ENCODE measurements at places on chromosomes 3 and 15.

DNA sequence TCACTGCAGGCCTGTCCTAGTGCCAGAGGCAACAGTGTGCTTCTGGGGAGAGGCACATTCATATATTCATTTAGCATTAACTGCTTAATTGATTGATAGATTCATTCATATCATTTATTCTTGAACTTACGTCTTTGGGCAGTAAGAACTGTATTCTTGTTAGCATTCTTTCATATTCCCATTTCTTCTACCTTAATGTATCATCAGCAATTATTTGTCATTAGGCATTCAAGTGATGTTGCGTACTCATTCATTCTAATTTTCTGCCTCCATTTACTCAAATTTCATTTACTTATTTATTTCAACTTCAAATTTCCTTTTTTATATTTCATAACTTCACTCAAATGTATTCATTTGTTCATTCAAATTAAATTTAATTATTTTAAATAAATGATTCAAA, 31.5 kb upstream of the CCR4 start:
- no peak for DNase-seq

DNA sequence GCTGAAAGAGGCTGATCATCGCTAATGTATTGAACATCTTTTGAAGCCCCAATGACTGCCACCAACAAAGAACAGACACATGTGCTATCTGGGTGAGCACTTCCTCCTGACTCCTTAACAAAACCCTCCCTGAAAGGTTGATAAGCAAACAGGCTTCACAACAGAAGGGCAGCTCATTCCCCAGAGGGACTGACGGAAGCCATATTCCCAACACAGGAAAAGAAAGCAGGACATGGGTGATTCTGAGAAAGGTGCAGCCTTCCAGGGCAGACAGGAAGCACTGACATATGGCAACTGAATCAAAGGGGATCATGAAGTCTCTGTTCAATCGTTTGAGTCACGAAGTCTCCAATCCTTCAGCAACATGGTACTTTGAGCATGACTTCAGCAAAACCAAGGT, 929.0 kb downstream of the MCTP2 start:
- DNase-seq: no peak

DNA sequence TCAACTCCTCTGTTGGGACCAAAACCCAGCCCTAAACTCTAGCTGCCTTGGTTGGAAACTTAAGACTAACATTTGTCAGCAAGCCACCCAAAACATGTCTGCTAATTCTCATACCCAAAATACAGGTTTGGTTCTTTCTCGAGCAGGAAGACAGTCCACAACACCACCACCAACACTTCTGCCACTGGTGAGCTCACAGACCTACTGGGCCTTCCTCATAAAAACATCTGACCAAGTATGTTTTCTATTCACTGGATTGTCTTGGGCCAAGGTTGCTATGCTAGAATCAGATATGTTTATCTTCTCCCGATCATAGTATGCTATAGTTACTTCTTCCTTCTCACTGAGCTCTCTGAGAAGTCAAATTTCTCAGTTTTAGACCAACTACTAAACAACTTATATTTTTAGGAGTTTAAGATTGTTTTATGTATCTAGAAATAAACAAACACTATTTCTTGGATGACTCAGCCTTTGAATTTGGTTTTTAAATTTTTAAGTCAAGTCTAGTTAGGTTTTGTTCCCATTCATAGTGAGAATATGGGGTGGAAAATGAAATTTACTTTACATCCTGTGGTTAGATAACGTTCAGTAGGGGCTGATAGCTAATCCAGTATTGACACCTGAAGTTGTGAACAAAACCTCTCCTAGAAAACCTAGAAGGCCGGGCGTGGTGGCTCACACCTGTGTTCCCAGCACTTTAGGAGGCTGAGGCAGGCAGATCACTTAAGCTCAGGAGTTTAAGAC, 360.5 kb downstream of the RSL24D1 start:
- DNase-seq: no peak

GRCh38 chr3:53320697-53321096, 26.6 kb downstream of the DCP1A start:
- DNase-seq: no peak

- no peak for DNase-seq
These were observed 6.3 kb upstream of the PTH1R start for GRCh38 chr3:46871222-46871621.

- DNase-seq: no peak
These were observed 28.2 kb upstream of the GBE1 start for GRCh38 chr3:81789691-81790090.

DNA sequence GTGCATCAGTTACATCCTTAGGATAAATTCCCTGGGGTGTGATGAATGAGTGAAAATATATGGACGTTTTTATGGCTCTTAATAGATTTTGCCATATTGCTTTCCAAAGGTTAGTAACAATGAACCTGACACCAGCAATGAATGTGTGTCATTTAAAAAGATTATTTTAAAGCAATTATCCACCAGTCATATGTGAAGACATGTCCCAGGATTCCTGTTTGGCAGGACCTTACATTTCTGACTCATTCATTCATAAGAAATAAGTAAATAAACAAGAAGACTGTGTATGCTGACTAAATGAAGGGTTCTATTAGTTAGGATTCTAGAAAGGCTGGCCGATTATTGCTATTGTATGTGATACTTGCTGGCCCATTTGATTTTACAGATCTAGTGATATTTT, 201.5 kb downstream of the SOX2 start:
- DNase-seq: no peak

DNA sequence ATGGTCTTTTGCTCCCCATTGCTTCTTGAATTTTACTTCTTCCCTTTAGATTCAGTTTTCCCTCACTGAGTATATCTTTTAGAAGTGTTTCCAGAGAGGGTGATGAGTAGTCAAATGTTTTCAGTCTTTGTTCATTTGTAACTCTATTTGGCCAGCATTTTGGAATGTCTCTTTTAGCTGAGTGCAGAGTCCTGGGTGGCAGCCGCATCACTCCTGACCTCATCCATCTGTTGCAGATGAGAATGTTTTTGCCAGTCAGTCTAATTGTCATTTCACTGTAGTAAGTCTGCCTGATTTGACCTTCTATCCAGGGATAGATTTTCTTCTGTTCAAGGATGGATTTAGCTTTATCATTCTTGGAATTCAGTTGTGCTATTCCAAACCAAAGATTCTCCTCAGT, 7.3 kb downstream of the SRPRB start:
- no peak for DNase-seq

GRCh38 chr15:91807122-91807521, 46.4 kb upstream of the SLCO3A1 start:
- DNase-seq: no peak

- no peak for DNase-seq
These were observed 76.0 kb downstream of the SLC12A8 start for GRCh38 chr3:125136515-125136914.

Data from stimulated activated CD4-positive, alpha-beta T cell treated with anti-CD3 and anti-CD28 coated beads, Interleukin-12 subunit alpha, Interleukin-12 subunit beta, amount 100 ng/mL, for 24 hours (primary cell).